ENCODE measurements at places on chromosomes 3 and 15.

- no peak for DNase-seq
Measured at GRCh38 chr3:37923569-37924040, 61.9 kb downstream of the CTDSPL start.

GRCh38 chr15:44554934-44555723, 18.2 kb downstream of the EIF3J start:
- DNase-seq, result no peak

DNA sequence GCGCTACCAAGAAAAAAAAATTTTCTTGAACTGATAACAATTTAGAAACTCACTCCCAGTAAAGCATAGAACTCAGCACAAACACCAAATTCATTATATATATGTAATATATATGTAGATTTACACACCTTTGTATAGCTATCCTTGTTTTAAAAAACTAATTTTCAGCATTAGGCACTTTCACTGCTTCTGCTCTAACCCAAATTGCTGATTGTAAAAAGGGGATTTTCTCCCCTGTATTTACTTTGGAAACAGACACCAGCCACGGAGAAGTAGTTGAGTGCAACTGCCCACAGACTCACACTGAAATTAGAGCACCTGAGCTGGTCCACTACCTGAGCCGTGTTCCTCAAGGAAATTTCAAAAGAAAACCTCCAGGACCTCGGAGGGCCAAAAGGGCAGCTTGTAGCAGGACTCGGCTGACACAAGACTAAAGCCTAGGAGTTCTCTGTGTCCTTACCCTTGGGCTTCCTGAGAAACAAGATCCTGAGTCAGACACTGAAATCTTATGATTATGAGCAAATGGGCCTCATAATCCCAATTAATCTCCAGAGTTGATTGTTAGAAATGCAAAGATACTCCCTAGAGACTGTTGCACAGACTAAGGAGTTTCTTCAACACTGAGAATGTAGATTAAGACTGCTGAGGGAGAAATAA, 106.0 kb downstream of the TNIK start:
- no peak for DNase-seq

DNA sequence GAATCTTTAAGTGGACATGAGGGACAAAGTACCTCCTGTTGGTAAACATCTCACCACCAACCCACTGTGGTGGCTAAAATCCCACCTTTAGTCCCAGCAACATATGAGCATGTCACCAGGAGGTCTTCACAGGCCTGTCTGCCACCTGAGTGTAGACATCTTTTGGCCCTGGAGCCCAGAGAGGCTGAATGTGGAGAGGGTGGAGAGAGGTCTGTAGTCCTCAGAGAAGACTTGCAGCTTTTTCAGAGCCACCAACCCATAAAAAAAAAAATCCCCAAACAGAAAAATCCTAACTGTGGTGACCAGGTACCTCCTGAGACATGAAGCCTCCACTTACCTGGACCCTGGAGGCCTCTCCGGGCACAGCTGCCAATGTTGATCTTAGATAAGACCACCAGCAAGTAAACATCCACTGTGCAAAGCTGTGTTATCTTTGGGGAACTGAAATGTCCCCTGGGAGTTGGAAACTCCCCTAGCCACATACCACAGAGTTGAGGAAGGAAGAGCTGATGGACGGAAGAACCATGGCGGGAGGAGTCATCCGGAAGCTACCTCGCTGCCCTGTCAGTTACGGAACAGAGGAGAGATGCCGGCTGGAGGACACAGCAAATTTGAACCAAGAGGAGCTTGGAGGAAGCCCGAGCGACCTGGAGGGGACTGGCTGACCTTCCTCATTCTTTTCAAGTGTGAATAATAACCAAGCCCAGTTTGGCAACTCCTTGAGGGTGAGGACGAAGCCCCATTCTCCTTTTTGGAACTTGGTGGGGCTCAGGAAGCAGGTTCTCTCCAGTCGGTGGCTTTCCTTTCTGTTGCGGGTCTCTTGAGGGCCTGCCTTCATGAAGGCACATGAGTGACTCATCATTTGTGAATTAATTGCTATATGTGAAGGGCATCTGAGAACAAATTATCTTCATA, at the start of gene GHRL:
Gene GHRL (minus strand): TSS at position 443 of the 915 bp plus-strand sequence. CDS start 2,767 bp downstream, outside the sequence.
- DNase-seq, result no peak

- no peak for DNase-seq
Measured at GRCh38 chr3:96192966-96193550, 621.3 kb upstream of the EPHA6 start.

Data from ascending aorta (tissue), 2 donors.